ENCODE measurements at places on chromosomes 12 and 14. TPM values are rescaled to one million over a fixed set of nuclear protein-coding genes. Genes with fewer than 3 reads are reported as not detected.

DNA sequence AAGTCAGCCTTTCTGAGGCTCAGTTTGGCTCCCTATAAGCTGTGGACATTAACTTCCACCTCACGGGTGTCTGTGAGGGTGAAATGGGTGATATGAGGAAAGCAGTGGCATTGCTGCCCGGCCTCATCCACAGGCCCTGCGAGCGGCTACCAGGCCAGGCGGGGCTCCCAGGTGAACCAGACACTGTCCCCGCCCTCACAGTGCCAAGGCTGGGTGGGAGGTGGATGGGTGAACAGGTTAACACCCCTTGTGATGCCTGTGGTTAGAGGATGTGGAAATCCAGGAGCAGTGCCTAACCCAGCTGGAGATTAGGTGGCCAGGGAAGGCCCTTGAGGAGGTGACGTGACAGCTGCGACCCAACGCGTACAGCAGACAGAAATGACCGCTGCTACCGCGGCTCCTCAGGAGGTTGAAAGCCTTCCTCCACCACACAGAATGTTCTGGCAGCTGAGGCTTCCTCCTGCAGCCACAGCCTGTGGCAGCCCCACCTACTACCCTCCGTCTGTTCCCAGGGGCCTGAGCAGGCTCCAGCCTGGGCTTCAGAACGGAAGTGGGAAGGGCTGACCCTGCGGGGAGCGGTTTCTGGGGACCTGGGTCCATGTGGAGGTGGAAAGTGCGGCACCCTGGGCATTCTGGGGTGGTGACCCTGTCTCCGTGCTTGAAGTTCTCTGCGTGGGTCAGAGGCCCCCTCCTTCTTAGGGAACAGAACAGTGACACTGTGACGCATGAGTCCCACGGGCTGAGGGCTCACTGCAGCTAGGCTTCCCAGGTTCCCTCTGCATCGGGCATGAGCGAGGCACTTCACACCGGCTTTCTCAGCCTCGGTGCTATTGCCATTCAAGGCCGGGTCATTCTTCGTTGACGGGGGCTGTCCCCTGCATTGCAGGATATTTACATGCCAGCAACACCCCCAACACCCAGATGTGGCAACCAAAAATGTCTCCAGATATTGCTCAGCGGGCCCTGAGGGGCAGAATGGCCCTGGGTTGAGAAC lies 9.7 kb downstream of the MMAB start:
- no peak for DNase-seq

DNA sequence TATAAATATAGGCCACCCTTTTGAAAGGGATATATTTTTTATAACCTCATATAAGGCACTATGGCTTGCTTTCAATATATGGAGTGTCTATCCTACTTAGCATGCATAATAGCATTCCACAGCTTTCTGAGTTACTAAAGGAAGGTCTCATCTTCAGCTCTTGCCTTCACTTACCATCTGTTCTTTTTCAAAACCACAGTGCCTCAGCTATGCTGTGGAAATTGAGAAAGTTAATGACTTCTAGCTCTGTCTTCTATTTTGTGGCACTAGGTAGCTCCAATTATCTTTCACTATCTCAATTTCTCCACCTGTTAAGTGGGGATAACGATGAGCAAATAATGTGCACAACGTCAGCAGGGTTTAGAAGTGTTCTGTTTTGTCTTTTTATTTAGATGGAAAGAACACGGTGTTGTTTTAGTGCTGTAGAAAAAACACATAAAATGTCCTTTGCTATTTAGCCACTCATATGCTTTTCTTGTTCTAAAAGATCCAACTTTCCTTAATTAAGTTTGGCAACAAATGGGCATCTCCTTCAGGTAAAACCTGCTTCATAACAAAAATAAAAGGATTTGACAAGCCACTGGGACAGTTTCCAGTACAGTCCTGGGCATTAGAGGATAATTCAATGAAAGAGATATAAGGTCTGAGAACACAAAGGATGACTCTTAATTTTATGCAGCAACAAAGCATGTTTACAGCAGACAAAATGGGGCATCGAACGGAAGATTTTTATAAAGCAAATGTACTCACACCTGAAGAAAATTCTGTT lies 462.0 kb upstream of the SYT1 start:
- DNase-seq = no peak

DNA sequence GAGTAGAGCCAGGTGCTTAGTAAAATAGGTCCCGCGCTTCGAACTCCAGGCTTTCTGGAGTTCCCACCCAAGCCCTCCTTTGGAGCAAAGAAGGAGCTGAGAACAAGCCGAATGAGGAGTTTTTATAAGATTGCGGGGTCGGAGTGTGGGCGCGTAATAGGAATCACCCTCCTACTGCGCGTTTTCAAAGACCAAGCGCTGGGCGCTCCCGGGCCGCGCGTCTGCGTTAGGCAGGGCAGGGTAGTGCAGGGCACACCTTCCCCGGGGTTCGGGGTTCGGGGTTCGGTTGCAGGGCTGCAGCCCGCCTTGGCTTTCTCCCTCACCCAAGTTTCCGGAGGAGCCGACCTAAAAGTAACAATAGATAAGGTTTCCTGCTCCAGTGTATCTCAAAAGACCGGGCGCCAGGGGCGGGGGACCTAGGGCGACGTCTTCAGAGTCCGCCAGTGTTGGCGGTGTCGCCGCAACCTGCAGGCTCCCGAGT lies 3.6 kb downstream of the SSTR1 start:
- no peak for DNase-seq

Gene RBP5
- 97.7 TPM for polyA plus RNA-seq

DNA sequence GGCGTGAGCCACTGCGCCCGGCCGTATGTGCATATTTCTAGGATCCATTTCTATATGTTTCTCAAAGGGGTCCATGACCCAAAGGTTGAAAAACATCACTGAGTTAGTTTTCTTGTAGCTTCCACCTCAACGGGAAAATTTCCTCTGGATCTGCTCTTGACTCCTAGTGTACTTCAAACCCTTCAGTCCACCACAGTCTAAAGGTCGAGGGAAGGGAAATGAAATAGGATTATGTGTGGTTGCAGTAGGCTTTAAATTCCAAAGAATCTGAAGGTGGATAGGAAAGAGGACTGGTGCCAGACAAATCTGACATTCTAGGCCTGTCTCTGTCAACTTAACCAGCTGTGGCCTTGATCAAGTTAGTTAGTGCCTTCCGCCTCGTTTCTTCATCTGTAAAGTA lies 1.7 kb upstream of the SUOX start:
- DNase-seq = no peak
